ENCODE measurements at places on chromosomes 6 and 20. TPM values are rescaled to one million over a fixed set of nuclear protein-coding genes. Genes with fewer than 3 reads are reported as not detected.
A peak's percentile ranks its signal among the peaks of the same experiment; 100 is the strongest.

DNA sequence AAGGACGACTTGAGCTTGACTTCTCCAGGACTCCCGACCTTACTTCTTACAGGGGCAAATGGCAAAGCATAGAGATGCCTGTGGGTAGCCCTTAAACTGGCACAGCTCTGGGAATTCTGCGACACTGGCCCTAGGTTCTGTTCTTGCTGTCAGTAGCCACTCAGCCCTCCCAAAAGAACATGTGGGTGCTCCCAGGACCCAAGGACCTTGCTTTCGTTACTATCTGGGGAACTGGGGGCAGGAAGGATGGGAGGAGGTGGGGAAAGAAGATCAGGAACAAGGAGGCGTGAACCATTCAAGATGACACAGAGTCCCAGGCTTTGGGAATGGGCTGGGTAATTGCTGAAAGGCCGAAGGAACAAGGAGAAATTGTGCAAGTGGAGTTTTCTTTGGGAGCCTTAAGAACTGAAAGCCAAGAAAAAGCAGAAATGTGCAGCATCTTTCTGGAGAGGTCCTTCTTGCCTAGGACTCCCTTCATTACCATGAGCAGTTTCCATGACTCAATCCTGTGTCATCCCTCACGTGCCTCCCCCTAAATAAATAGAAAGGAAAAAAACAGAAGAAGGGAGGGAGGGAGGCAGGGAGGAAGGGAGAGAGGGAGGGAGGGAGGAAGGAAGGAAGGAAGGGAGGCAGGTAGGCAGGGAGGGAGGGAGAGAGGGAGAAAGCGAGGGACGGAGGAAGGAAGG, 284.6 kb upstream of the FOXQ1 start:
- peak; percentile 86 for DNase-seq

DNA sequence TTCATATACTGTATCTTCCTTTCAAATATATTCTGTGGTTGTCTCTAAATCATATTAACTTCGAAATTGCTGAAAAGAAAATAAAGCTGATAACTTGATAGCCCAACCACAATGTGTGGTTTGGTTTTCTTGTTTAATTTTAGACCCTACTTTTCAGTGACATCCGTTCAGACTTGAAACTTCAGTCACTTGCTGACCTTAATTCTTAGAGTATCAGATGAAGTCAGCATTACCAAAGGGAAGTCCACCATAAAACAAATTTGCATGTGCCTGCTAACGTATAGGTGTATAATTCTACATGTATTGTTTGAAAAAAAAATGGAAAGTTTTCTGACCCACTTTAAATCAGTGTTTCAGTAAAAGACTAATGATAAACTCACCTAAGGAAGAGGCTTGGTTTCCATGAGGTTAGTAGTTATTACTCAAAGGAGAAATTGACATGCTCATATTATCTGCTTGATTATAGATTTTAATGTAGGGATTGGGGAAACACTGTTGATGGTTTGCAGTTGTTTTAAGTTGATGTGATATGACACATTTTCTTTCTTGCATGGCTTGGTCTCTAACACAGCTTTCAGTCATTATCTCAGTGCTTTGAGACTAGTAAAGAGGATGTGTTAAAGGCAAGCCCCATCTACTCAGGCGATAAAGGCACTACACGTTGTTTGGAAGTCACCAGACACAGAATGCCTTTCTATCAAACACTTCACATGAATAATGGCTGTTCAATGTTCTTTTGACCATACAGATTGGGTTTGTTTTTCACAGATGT, 5.2 kb upstream of the IL17A start:
- no peak for DNase-seq

GRCh38 chr20:32206760-32207625, 550 bp downstream of the PLAGL2 start:
- DNase-seq: no peak

GRCh38 chr6:24935366-24936152, at the start of gene RIPOR2:
Gene RIPOR2, minus strand, starts transcription at chr6:24935960. Its CDS starts 62 bp downstream, at chr6:24935898.
- DNase-seq: no peak

- DNase-seq: no peak
Observed at GRCh38 chr6:5904532-5904931, 102.2 kb downstream of the NRN1 start.

The SFTA2 gene
- total RNA-seq: not detected

The PDE7B gene
- total RNA-seq: 0.14 TPM

All from Caki2 (cell line).